ENCODE measurements at places on chromosomes 11 and 22. TPM values are rescaled to one million over a fixed set of nuclear protein-coding genes. Genes with fewer than 3 reads are reported as not detected.

GRCh38 chr11:12469451-12469850 lies 92.1 kb downstream of the PARVA start:
- H3K4me3 ChIP-seq, result no peak overlapping the region
- peaks cover 39% of the 10 kb centered on the region for H3K4me1 ChIP-seq
- peak overlapping the region; percentile 78 for H3K27ac ChIP-seq

DNA sequence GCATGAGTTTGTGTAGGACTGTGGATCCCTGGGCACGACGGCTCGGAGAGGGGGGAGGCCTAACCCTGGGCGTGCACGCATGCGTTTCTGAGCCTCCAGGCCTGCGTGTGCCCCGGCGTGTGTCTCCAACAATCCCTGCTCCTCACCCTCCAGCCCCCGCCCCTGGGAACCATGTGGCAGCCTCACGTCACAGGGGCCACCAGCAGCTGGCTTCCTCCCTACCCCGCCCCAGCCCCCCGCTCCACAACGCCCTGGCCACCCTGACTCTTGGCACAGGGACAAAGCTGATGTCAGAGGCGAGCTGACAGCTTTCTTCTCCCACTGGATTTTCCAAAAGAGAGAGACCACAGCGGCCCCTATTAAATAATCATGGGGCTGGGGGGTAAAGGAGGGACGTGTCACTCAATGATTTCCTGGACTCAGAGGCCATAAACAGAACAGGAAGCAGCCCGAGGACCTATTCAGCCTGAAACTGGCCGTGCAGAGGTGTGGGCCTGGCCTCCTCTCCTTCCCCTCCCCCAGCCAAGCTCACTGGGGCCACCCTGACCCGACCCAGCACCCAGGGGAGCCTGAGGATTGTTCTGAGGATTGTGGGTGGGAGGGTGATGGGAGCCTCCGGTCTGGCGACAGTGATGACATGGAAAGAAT lies 6.8 kb upstream of the LIF start:
- peak overlapping the region; percentile 28 for H3K27ac ChIP-seq
- no peaks in the 10 kb centered on the region for H3K36me3 ChIP-seq
- H3K27me3 ChIP-seq, result no peaks in the 10 kb centered on the region
- H3K4me3 ChIP-seq, result no peak overlapping the region

GRCh38 chr22:48588878-48589450 lies 1238.7 kb downstream of the BRD1 start:
- peaks cover 5% of the 10 kb centered on the region for H3K4me1 ChIP-seq
- no peaks in the 10 kb centered on the region for H3K36me3 ChIP-seq
- H3K4me3 ChIP-seq, result no peak overlapping the region

The MS4A15 gene
- total RNA-seq, result not detected

The CDON gene
- total RNA-seq, result 4.3 TPM

- H3K27me3 ChIP-seq, result no peaks in the 10 kb centered on the region
- no peaks in the 10 kb centered on the region for H3K4me1 ChIP-seq
- DNase-seq, result no peak
- H3K36me3 ChIP-seq, result no peaks in the 10 kb centered on the region
- no peak overlapping the region for H3K27ac ChIP-seq
These were observed 1083.6 kb downstream of the DLG2 start for GRCh38 chr11:84543367-84544159.

DNA sequence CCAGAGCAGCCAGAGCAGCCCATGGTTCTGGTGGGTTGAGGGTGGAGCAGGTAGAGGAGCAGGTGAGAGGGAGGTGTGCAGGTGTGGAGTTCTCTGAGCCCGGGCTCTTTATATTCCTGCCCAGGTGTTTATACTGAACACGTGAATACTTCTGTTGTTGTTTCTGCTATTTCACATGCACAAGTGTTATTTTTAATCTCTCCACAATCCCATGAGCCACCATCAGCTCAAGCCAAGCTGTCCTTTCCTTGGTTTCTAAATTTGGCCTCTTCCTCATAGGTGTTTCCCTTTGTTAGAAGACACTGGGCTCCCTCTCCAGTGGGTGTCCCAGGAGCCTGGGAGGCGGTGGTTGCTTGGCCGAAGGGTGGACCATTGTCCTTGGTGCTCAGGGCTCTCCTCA lies at the start of gene KRTAP5-3:
Gene KRTAP5-3, minus strand, starts transcription at position 101 of the 400 bp plus-strand sequence. Its CDS starts 78 bp downstream, at position 23.
- no peak within 1 kb of the TSS for H3K4me3 ChIP-seq
- peaks cover 78% of the 10 kb centered on the region for H3K27me3 ChIP-seq
- no peak within 1 kb of the TSS for H3K27ac ChIP-seq
- no peak for DNase-seq

The SSTR3 gene
- not detected for total RNA-seq

The C11orf86 gene
- not detected for total RNA-seq

The SCUBE1 gene
- 2.2 TPM for total RNA-seq

GRCh38 chr11:61887839-61888494 lies 3.4 kb downstream of the FADS3 start:
- H3K27me3 ChIP-seq, result peaks cover 1% of the 10 kb centered on the region
- DNase-seq, result no peak
- H3K4me3 ChIP-seq, result no peak overlapping the region
- H3K4me1 ChIP-seq, result peaks cover 50% of the 10 kb centered on the region
- no peaks in the 10 kb centered on the region for H3K36me3 ChIP-seq
- peak overlapping the region; percentile 35 for H3K27ac ChIP-seq

DNA sequence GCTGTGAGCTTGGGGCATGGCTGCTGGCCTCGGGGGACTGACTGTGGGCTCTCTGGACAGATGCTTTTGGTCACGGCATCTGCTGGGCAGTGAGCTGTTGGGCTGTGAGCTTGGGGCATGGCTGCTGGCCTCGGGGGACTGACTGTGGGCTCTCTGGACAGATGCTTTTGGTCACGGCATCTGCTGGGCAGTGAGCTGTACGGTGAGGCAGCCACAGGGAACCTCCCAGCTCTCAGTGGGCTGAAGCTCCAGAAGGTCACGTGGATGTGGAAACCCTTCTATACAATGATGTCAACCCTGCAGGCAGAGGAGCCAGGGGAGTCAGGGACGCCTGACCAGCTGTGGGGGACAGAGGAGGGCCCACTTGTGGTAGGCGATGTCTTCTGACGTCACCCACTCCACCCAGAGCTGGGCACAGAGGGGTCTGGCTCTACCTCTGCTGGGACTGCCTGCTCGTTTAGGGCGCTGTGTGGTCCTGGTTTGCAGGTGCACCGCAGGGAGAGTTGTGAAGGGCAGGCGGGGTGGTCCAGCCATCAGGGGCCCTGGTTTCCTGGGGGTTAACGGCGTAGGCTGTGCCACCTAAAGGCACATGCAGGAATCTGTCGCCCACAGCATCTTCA lies 1331.3 kb downstream of the BRD1 start:
- no peaks in the 10 kb centered on the region for H3K36me3 ChIP-seq
- no peak overlapping the region for H3K4me3 ChIP-seq
- no peak for DNase-seq
- no peaks in the 10 kb centered on the region for H3K27me3 ChIP-seq

The MS4A10 gene
- not detected for total RNA-seq

GRCh38 chr22:48125416-48125815 lies 1363.0 kb downstream of the TBC1D22A start:
- no peak overlapping the region for H3K4me3 ChIP-seq
- H3K27me3 ChIP-seq, result no peaks in the 10 kb centered on the region
- no peak for DNase-seq
- H3K36me3 ChIP-seq, result no peaks in the 10 kb centered on the region
- no peaks in the 10 kb centered on the region for H3K4me1 ChIP-seq

DNA sequence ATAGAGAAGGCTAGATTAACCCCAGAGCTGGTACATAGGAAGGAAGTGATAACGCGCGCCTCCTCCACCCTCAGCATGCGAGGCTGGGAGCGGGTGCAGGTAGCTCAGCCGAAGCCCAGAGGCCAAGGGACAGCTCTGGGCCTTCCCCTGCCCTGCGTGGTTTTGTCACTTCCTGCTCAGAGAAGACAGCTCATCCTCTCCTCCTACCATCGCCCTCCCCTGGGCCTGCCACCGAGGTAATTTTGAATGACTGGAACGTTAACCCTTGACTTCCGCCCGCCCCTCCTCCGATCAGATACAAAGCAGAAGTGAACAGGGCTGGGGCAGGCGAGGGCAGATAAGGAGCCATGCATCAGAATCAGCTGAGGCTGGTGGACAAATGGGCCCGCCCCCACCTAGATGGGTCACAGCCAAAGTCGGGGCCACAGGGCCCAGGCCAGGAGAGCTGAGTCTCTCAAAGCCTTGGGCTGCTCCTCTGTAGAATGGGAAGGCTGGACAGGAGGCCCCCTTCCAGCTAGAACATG lies 1.6 kb downstream of the RAC2 start:
- DNase-seq, result peak; percentile 78
- H3K27ac ChIP-seq, result peak overlapping the region; percentile 4
- H3K4me3 ChIP-seq, result no peak overlapping the region
- no peaks in the 10 kb centered on the region for H3K36me3 ChIP-seq

DNA sequence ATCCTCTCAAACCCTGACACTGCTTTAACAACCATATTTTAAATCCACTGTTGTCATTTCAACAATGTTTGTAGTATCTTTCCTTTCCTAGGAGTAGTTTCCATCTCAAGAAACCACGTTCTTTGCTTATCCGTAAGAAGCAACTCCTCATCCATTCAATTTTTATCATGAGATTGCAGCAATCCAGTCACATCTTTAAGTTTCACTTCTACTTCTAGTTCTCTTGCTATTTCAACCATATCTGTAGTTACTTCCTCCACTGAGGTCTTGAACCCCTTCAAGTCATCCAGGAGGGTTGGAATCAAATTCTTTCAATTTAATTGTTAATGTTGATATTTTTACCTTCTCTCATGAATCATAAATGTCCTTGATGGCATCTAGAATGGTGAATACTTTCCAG lies 22.4 kb downstream of the CCDC82 start:
- no peaks in the 10 kb centered on the region for H3K27me3 ChIP-seq
- H3K27ac ChIP-seq, result no peak overlapping the region
- H3K4me1 ChIP-seq, result no peaks in the 10 kb centered on the region
- H3K36me3 ChIP-seq, result no peaks in the 10 kb centered on the region

DNA sequence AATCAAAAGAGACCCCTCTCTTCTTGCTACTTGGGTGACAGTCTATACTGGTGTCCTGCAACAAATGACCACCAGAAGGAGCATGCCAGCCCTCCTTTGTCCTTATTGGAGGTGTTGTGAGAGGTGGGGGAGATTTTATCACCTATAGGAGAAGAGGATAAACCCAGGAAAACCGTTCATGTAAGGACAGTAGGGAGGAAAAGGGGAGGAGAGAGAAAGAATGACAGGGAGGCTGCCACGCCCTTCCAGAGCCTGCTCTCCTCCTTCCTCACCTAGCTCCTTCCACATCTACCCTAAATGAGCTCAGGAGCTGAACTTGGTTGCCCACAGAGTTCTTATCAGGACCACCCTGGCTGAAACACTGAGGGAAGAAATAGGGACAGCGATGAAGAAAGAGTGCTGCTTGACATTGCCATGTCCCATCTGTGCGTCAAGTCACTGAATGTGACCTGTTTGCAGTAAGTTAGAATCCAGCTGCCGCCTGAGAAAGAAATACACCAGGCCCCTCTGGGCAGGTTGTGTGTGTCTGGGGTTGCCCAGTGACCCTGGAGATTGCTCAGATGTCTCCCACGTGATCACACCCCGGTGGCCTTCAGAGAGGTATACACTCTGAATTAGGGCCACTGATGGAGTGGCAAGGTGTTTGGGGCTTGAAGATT lies 40.4 kb upstream of the ETS1 start:
- H3K27ac ChIP-seq, result no peak overlapping the region
- no peak for DNase-seq
- H3K4me3 ChIP-seq, result no peak overlapping the region
- H3K27me3 ChIP-seq, result no peaks in the 10 kb centered on the region
- no peaks in the 10 kb centered on the region for H3K36me3 ChIP-seq
- H3K4me1 ChIP-seq, result peaks cover 33% of the 10 kb centered on the region

GRCh38 chr11:2761131-2762030 lies 61.6 kb upstream of the KCNQ1OT1 start:
- no peak overlapping the region for H3K27ac ChIP-seq
- DNase-seq, result no peak
- H3K4me1 ChIP-seq, result no peaks in the 10 kb centered on the region
- H3K4me3 ChIP-seq, result no peak overlapping the region
- H3K27me3 ChIP-seq, result no peaks in the 10 kb centered on the region
- H3K36me3 ChIP-seq, result no peaks in the 10 kb centered on the region

DNA sequence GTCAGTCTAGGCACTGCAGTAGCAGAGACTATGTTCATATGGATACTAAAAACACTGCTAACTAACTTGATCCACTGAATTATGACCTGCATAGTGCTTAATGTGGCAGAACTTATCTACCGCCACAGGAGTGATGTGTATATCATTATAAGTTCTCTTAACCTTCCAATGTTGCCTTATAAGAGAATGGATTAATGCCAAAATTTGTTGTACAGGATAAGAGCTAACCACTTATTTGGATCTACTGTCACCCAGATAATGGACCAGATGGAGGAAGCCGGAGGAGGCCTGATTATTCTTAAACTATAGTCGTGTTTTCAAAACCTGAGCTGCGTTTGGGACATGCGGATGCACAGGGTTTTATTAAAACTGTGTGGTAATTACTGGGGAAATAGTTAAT lies 1.9 kb upstream of the OR51B4 start:
- no peaks in the 10 kb centered on the region for H3K36me3 ChIP-seq
- H3K27ac ChIP-seq, result no peak overlapping the region
- DNase-seq, result no peak

GRCh38 chr11:72925656-72926055 lies 111.4 kb downstream of the ATG16L2 start:
- no peak overlapping the region for H3K4me3 ChIP-seq
- H3K27ac ChIP-seq, result no peak overlapping the region
- no peaks in the 10 kb centered on the region for H3K27me3 ChIP-seq
- peaks cover 8% of the 10 kb centered on the region for H3K36me3 ChIP-seq

GRCh38 chr11:46347637-46348311 lies 511 bp downstream of the DGKZ start:
- DNase-seq, result no peak
- no peaks in the 10 kb centered on the region for H3K27me3 ChIP-seq
- H3K27ac ChIP-seq, result peak overlapping the region; percentile 80
- H3K4me1 ChIP-seq, result peaks cover 86% of the 10 kb centered on the region
- no peaks in the 10 kb centered on the region for H3K36me3 ChIP-seq
- H3K4me3 ChIP-seq, result peak overlapping the region; percentile 53

The SEPTIN3 gene
- total RNA-seq, result 1.1 TPM

The PARVG gene
- 0.42 TPM for total RNA-seq

The UPK3A gene
- not detected for total RNA-seq

- no peaks in the 10 kb centered on the region for H3K36me3 ChIP-seq
- no peaks in the 10 kb centered on the region for H3K4me1 ChIP-seq
- H3K27me3 ChIP-seq, result no peaks in the 10 kb centered on the region
- H3K27ac ChIP-seq, result no peak overlapping the region
These were observed 82.0 kb downstream of the RELT start for GRCh38 chr11:73458201-73458600.

The TYR gene
- not detected for total RNA-seq

DNA sequence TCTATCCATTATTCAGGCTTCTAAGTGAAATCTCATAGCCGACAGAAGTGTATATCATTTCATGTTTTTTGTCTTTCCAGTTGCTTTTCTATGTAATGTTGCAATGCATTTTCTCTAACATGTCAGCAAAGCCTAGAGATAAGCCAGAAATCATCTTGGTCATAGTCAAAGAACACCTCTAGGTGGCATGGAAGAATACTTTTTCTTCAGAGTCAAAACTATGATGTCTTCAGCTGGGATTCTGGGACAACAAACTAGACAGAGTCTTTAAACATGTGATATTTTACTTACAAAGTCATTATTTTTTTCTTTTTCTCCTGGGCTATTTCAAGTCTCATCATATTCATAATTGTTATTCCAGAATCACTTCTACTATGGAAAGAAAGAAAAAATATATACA lies 4.4 kb downstream of the GAS2 start:
- no peak overlapping the region for H3K4me3 ChIP-seq
- H3K27me3 ChIP-seq, result peaks cover 39% of the 10 kb centered on the region
- no peak for DNase-seq
- H3K27ac ChIP-seq, result no peak overlapping the region
- no peaks in the 10 kb centered on the region for H3K36me3 ChIP-seq

The C22orf42 gene
- total RNA-seq, result not detected

The FAT3 gene
- total RNA-seq, result 0.57 TPM

The HSPB2 gene
- total RNA-seq, result not detected

The VWCE gene
- 0.42 TPM for total RNA-seq
